NCI-H446 (cell line): ENCODE measurements at places on chromosomes 16 and 17.
A peak's percentile ranks its signal among the peaks of the same experiment; 100 is the strongest.

DNA sequence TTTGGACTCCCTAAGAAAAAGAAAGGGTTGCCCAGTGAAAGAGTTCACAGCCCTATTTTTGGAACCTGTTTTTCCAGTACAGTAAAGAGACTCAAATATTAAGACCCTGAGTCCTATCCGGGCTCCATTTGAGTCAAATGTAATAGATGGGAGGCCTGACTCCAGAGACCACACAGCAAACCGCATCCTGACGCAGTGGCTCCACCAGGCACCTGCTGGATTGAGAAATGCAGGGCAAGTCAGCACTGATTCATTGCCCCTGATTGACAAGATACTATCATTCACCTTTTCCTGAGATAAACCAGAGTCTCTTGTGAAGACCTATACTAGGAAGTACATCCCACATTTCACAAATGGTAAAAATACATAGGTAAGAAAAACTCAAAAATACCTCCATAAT is 715.7 kb upstream of the SOX9 start:
- DNase-seq, result no peak

DNA sequence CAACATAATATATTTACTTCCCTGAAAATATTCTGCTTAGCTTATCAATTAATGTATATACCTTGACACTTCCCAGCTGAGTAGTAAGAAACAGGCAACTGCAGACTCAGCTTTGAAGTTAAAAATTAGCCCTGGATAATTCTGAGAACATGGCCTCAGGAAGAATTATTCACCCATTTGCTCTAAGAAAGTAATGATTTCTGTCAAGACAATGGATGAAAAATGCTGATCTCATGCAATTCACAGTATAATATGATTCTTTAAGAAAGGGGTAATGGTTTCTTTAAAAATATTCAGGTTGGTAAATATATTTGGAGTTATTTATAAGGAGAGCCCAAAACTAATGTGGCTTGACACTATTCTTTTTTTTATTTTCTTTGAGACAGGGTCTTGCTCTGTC is 88.8 kb downstream of the CACNG1 start:
- no peak for DNase-seq

DNA sequence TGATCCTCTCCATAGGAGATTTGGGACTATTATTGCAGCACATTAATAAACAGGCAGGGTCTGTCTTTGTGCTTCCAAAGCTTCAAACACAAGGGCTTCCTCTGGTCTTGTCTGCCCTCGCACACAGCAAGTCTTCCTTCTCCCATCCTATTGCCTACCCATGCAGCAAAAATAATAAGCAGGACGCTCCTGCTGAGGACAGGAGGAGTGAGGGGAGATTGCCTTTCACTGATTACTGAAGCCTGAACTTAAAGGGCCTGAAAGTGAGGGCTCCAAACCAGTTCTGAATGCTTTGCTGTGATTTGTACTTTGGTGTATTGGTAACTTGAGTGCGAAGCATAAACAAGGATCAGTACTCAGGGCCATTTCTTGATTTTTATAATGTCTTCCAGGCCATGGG is 197.6 kb upstream of the XYLT1 start:
- no peak for DNase-seq

- peak; percentile 30 for DNase-seq
Measured at GRCh38 chr16:84730406-84731106, 30.8 kb downstream of the USP10 start.

GRCh38 chr17:81550830-81551457 is 1.2 kb downstream of the FAAP100 start:
- no peak for DNase-seq

DNA sequence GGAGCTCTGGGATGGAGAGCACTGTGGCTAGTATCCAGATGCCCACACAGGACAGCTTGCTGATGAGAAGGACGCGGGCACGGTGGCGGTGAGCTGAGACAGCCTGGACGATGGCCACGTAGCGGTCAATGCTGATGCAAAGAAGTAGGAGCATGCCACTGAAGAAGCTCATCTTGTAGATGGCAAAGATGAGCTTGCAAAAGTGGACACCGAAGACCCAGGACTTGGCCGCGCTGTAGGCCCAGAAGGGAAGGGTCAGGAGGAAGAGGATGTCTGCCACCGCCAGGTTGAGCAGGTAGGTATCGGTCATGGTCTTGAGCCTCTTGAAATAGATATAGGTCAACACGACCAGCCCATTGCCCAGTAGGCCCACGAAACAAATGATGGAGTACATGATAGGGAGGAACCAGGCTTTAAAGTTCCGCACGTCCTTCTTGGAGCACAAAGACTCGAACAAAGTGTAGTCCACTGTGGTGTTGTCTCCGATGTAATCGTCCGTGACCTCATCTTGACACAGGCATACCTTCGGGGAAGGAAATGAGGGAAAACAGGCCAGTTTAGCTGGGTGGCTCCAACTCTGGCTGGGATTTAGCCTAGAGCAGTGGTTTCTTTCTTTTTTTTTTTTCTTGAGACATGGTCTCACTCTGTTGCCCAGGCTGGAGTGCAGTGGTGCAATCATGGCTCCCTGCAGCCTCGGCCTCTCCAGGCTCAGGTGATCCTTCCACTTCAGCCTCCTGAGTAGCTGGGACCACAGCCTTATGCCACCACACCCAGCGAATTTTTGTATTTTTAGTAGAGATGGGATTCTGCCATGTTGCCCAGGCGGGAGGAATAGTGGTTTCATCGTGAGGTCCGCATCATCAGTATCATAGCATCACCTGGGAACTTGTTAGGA is 9.7 kb downstream of the CCR7 start:
- DNase-seq, result no peak

DNA sequence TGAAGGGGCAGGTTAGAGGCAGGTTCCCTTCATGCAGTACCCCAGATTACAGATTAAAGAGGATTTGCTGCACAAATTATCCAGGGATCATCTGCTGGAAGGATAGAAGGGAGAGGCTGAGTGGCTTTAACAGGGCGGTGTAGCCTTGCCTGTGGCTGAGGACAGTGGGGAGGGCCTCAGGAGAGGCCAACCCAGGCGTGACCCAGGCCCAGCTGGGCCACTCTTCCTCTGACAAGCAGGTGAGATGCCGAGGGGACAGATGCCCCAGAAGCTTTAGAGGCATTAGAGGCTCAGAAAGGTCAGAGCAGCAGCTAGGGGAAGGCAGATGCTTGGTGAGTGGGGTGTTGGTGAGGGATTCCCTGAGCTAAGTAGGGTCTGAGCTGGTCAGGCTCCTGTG is 18.1 kb upstream of the MTMR4 start:
- no peak for DNase-seq

DNA sequence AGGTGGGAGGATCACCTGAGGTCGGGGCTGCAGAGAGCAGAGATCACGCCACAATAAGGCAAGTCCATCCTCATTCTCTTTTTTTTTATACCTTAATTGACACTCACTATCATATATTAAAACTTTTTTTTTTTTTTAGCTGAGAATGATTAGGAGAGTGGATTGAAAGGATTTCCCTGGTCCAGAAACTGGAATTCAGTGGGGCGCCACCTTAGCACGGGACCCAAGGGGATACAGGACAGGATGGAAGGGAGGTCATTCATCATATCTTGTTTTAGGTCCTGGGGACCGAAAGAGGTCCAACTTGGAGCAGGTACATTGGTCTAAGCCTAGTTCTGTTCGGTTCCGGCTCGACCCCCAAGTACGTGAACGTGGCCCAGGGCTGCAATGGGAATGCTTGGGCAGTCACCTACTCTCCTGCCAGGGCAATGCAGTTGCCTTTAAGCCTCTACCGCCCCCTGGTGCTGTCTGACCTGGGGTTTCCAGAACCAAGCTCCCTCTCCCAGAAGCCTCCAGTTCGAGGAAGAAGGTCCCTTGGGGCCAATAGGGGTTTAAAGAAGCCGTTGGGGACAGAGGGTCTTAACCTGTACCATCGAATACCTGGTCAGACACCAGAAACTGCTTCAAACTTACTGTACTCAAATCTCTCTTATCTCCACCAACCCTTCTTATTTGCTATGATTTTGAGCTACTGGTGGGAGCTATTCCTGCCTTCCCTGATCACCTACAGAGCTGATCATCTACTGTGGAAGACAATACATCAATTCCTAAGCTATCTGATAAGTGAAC is 19.9 kb upstream of the GPATCH8 start:
- peak; percentile 60 for DNase-seq
